ENCODE measurements at places on chromosomes 13 and 19.

GRCh38 chr19:3798137-3798536 lies 12.0 kb upstream of the MATK start:
- peak; percentile 37 for DNase-seq

DNA sequence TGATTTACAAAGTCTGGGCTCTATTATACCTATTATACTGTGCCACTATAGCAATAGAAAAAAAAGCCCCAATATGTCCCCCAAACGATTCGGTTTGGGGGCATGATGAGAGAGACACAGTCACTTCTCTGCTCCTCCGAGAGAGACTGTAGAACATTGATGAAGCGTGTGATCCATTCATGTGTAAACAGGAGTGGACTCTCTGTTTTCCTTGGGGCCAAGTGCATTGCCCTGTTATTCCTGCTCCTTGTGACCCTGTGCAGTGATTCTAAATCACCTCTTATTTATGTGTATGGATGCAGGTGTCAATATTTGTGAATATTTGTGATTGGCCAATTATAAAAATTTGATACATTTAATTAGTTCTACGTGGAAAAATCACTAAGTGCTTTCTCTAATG lies 17.0 kb downstream of the F10 start:
- no peak for DNase-seq

DNA sequence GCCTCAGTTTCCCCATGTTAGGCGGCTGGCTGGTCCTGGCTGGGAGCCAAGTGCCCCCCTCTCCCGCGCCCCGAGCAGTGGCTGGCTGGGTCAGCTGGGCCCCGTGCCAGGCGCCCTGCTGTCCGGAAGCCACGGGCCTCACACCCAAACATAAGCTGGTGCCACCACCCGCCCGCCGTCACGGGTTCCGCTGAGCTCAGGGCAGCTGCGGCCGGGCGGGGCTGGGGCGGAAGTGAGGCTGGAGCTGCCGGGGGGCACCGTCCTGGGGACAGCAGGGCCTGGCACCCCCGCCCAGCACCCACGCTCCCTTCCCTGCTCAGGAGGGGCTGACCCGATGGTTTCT lies 19.3 kb downstream of the HCN2 start:
- DNase-seq, result no peak

- DNase-seq, result no peak
These were observed 20.1 kb upstream of the ZNRF4 start for GRCh38 chr19:5434970-5435641.

DNA sequence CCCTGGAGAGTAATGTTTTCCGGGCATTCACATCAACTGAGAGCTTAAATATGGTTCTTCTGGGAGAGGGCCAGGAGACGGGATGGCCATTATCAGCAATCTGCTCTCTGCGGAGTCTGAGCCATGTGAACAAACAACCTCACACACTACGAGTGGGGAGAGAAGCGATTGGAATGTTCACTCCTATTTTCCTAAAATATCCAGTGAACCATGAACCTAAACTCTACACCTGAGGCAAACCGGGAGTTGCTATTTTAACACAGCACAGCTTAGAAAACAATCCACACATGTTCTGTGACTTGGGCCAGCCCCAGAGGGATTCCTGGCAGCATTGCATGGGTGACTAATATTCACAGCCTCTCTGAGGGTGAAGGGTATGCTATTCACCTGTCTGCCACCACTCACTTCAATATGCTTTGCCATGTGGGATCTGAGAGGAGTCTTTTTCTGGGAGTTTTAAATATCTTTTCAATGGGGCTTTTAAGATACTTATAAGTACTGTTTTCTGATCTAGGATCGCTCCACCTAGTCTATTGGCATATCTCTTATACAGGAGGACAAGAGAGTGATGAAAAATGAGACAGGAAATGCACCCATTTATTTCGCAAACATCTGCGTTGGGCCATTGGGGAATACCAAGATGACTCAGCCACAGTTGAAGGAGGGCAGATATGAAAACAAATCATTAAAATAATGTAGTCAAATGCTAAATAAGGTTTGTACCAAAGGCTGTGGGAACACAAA lies 72.6 kb upstream of the SERP2 start:
- DNase-seq, result no peak

DNA sequence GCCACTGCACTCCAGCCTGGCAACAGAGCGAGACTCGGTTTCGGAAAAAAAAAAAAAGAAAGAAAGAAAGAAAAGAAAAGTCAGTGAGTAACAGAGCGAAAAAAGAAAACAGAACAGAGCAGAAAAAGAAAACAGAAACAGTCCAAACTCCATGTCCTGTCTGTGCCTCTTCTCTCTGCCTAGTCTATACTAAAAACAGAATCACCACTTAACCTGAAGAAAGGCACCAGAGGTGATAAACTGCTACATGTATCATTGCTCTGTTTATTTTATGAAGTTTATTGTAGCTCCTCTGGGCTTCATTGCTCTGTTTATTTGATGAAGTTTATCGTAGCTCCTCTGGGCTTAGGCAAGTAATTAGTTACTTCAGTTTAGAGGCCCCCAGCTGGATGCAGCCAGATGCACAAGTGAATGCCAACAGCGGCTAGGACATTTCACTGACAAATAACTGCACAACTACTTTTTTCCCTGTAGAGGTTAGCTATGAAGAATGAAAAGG lies 39.2 kb downstream of the TBC1D4 start:
- no peak for DNase-seq

- DNase-seq, result no peak
These were observed 6.9 kb upstream of the OVOL3 start for GRCh38 chr19:36103842-36104552.

DNA sequence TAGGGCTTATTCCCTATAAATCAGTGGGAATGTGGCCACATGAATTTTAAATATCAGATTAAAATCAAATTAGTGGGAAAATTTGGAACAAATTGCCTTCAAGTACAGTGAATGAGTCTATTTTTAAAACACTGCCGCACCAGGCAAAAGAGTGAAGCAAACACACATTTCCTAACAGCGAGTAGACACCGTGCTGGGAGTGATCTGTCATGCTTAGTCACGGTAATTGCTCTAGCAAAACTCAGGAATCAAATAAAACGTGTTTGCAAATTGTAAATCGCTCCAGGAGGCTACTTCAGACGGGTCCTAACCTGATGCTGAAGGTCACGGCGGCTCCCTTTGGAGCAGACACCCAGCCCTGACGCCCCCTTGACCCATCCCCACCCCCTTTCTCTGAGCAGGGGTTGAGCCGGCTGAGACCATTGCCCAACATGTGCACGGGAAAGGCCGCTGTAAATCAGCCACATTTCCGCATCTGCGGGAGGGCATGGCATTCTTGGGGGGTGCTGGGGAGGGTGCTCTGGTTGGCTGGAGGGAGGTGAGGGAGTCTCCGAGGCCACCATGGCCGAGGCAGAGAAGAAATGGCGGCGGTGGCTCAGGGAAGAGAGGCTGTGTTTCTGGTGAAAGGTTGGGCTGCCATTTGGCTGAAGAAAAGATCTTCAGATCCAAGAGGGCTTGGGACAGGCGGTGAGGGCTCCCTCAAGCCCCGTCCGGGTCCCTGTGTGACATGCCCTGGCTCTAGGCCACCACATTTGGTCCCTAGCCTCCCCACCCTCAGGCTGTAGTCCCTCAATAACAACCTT lies 8.9 kb downstream of the CEBPA start:
- DNase-seq, result no peak

- DNase-seq, result no peak
These were observed 120.0 kb downstream of the UQCRFS1 start for GRCh38 chr19:29092712-29093552.

All from T-cell (primary cell).